NCI-H146 (cell line): ENCODE measurements at places on chromosomes 7 and 10.

DNA sequence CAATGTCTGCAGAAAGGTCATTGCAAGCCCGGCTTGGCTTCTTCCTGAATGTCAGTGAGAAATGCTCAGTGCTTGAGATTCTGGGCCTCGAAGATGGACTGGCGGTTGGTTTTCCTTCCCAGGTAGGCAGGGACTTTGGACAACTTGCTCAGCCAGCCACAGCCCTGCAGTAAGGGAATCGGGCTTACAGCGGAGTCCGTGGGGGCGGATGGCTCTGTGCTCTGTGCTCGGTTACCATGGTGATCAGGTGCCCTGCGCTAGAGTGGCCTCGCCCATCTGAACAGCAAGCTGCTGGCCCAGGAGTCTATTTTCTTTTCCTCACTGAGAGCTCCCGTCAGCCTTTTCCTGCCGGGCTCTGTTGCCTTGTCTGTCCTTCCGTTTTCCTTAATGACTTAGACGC lies 77.8 kb upstream of the SH2B2 start:
- peak; percentile 23 for DNase-seq

DNA sequence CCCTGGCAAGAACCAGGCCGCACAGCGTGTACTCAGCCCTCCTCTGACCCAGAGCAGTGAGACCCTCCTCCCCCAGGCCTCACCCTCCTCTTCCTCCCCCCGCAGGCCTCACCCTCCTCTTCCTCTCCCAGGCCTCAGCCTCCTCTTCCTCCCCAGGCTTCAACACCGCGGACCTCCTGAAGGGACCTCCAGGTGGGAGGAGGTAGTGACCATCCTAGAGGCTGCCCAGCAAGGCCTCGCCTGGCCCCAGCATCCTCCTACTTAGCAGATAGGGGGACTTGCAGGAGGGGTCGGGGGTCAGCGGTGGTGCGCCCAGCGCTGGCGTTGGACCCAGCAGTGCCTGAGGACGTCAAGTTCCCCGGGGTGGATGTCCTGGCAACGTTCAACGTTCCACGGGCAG lies 270.8 kb downstream of the ELFN1 start:
- no peak for DNase-seq

DNA sequence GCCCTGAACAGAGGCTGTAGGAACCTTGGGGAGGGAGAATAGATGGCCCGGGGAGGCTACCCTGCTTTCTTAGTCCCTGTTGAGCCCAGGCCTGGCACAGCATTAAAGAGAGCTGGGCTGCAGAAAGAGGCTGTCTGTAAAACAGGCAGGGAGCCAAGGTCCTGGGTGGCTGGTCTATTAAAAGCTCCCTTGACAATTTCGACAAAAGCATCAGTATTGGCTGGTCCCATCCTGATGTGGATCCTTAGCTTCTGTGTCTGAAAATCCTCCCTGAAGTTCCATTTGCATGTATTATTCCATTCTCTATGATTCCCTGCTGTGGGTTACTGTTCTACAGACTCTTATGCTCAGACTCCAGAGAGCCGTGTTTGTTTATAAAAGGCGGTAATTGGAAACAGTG lies 158.5 kb downstream of the GALNT17 start:
- no peak for DNase-seq

DNA sequence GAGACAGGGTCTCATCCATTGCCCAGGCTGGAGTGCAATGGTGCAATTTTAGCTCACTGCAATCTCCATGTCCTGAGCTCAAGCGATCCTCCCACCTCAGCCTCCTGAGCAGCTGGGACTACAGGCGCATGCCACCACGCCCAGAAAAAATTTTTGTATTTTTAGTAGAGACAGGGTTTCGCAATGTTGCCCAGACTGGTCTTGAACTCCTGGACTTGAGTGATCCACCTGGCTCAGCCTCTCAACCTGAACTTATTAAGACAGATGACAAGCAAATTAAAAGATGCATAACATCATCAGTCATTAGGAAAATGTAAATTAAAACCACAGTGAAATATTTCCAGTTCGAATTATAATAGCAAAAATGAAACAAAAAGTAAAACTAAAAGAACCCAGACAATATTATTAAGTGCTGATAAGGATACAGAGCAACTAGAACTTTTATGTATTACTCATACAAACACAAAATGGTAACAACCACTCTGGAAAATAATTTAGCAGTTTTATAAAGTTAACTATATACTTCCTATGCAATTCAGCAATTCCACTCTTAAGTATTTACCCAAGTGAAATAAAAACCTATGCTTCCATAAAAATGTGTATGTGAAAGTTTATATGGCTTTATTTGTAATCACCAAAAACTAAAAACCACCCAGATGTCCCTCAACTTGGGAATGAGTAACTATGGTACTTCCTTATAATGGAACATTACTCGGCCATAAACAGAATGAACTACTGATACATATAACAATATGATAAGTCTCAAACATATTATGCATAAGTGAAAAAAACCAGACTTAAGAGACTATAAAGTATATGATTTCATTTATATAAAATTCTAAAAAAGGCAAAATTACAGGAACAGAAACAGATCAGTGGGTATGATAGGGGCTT lies 15.3 kb downstream of the ZFAND4 start:
- no peak for DNase-seq

DNA sequence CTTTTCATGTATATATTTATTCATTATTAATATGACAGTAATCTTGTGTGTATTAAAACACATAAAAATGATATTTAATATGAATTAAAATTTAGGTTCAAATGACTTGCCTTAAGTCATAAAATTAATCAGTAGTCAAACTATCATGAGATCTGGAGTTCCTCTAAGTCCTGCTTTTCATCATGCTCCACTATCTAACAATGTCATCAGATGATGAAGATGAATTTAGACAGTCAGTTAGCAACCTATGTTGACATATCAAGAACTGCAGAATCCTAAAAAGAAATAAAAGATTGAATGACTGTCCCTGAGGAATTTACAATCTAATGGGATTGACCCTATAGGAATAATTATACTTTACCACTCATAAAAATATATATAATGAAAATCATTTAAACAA lies 7.1 kb downstream of the CABCOCO1 start:
- no peak for DNase-seq

- no peak for DNase-seq
Measured at GRCh38 chr10:5565671-5566581, 41.2 kb downstream of the CALML3 start.

GRCh38 chr10:106913348-106913747 lies 251.2 kb downstream of the SORCS1 start:
- no peak for DNase-seq

- no peak for DNase-seq
Measured at GRCh38 chr7:29459589-29459988, 104.0 kb upstream of the PRR15 start.

DNA sequence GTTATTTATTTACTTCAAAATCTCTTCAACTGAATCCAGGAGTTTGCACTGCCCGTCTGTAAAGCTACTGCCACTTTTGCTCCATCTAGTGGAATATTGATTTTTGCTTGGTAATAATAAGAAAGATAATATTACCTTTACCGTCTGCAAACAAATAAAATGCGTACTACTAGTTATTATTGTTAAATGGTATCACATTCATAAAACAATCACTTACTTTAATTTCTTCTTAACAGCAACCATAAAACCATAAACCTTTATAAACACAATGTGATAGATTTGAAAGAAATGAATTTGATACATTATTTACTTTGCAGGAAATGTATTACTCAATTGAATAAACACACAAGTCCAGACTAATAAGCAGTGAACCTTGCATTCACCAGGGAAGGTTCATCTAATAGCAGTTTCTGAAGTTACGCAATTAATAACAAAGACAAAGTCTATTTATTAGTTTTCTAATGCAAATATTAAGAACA lies 6.4 kb downstream of the AGMO start:
- DNase-seq, result peak; percentile 80

DNA sequence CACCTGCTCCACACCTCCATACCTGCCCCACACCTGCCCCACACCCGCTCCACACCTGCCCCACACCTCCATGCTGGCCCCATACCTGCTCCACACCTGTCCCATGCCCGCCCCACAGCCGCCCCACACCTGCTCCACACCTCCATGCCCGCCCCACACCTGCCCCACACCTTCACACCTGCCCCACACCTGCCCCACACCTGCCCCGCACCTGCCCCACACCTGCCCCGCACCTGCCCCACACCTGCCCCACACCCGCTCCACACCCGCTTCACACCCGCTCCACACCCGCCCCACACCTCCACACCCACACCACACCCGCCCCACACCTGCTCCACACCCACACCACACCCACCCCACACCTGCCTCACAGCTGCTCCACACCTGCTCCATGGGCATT lies 53.0 kb downstream of the PARP12 start:
- DNase-seq, result no peak

GRCh38 chr7:129675521-129675920 lies 64.0 kb downstream of the NRF1 start:
- no peak for DNase-seq

DNA sequence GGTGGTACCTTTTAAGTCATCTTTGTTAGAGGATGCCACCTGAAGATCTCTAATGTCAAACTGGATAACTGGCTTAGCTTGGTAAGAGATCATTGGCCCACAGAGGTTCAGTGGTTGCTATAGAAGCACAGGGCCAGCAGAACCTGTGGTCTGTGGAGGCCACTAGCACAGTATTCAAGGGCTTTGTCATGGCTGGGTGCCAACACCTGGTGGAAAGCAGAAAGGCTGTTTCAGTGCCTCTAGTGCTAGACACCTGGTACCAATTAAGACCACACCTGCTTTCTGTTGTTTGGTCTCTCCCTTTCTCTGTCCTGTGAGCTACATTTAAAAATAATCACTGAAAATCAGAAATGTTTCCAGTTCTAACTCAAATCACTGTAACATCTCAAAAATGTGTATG lies 10.0 kb upstream of the PCGF5 start:
- DNase-seq, result peak; percentile 99

- DNase-seq, result peak; percentile 79
Measured at GRCh38 chr7:2759736-2760097, 71.7 kb downstream of the AMZ1 start.

GRCh38 chr10:99329304-99329553 lies at the start of gene CNNM1:
TSS of gene CNNM1 (plus strand) at chr10:99329356. CDS start at chr10:99329388, 32 bp downstream.
- DNase-seq, result peak; percentile 48

GRCh38 chr7:13454916-13455592 lies 534.4 kb downstream of the ETV1 start:
- no peak for DNase-seq

DNA sequence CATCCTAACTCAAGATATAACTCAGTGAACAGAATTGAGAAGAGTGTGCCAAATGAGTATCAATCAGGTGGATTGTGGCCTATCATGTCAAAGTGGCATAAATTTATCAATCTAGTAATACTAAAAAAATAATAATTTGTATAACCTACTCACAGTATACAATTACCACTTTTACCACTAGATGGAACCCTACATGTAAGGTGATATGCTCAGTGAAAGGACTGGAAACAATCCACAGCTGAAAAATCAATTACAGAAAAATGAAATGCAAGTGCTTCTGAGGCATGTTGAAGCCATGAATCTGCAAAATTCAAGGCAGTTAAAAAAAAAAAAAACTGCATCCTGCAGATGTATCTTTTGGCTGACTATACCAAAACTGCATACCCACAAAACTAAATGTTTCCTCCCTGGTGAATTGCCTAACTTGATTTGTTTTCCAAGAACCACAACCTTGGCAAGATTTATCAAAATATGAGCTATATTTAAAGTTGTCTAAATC lies 13.9 kb downstream of the ARHGAP19 start:
- DNase-seq, result peak; percentile 68

DNA sequence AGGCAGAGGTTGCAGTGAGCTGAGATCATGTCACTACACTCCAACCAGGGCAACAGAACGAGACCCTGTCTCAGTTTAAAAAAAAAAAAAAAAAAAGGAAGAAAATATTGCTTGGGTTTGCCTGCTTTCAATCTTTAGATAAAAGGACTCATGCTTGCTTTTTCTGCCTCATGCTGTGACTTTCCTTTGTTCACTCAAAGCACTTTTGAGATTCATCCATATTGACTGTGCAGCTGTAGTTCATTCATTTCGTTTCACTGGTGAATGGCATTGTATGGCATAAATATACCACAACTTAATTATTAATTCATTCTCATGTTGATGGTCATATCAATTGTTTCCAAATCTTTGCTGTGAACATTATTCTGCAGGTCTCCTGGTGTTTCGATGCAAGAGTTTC lies 97.6 kb upstream of the NFE2L3 start:
- peak; percentile 80 for DNase-seq
